ENCODE measurements at places on chromosomes 4 and X. TPM values are rescaled to one million over a fixed set of nuclear protein-coding genes. Genes with fewer than 3 reads are reported as not detected.
A peak's percentile ranks its signal among the peaks of the same experiment; 100 is the strongest.

DNA sequence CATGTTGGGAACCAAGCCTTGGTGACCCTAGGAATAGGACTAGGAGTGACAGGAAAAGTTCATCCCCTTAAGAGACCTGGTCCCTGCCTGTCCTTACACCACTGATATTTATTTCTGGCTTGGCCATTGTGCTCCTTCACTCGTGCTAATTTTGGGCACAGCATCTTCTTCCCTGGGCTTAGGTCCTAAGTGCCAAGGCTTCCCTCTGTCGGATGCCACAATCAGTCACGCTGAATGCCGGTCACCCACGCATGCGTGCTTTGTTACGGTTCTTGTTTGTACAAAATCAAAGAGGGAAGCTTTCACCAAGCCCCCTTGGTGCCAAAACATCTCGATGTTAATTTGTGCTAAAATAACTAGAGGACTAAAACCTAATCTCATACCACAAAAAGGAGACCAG lies 17.4 kb upstream of the MAP3K15 start:
- ATAC-seq, result no peak

DNA sequence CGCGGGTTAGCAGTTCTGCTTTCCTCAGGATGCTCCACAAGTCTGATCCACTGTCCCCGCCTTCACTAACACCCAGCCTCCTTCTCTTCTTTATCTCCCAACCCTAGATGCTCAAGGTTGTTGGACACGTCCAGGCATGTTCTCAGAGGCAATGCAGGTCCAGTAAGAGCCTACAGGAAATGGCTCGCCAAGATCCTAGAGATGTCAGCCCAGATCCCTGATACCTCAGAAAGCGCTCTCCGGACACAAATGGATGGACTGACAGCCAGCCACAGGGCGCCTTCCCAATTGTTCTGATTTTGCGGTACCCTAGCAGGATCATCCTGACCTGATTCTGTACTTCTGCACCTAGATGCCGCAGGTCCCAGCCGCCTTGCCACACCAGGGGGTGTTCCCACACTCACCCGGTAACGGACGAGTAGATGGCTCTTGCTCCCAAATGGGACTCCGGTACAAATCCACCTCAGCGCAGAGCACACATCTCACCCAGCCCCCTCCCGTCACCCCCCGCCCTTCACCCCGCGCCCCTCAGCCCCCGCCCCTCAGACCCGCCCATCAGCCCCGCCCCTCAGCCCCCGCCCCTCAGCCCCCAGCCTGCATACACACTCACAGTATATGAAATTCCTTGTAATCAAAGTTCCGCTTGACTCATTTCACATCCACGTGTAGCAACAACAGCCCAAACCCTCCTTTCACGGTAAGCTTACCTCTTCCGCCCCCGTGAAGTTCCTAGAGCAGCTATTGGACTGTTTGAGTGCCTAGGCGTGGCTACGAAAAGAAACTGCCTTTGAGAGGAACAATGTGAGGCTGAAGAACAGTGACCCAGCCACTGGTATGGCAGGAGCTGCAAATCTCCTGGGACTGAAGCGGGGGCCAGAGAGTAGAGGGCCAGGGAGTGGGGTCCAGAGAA lies at the start of gene EDA2R:
EDA2R (minus strand) TSS at position 488 of the 910 bp plus-strand sequence. CDS start 23,058 bp downstream, outside the sequence.
- peak; percentile 93 for ATAC-seq

GRCh38 chrX:26649534-26649933 lies 433.6 kb downstream of the MAGEB5 start:
- ATAC-seq, result no peak

GRCh38 chrX:101028562-101028961 lies 23.3 kb downstream of the TRMT2B start:
- no peak for ATAC-seq

The SPIN2B gene
- 5.3 TPM for total RNA-seq

The CFI gene
- total RNA-seq, result not detected

The CMC4 gene
- total RNA-seq, result 3.2 TPM

The EPGN gene
- total RNA-seq, result not detected
